Suprapubic skin (tissue), 4 donors: ENCODE measurements at places on chromosomes 13 and 19. TPM values are rescaled to one million over a fixed set of nuclear protein-coding genes. Genes with fewer than 3 reads are reported as not detected.

Gene KDELR1
- total RNA-seq = 77.3 TPM

Gene MUC16
- under 0.01 TPM for total RNA-seq

GRCh38 chr13:36454987-36455386, 22.7 kb downstream of the CCNA1 start:
- no peak for DNase-seq

- no peak for DNase-seq
Measured at GRCh38 chr19:19109601-19110000, 28.7 kb downstream of the TMEM161A start.

DNA sequence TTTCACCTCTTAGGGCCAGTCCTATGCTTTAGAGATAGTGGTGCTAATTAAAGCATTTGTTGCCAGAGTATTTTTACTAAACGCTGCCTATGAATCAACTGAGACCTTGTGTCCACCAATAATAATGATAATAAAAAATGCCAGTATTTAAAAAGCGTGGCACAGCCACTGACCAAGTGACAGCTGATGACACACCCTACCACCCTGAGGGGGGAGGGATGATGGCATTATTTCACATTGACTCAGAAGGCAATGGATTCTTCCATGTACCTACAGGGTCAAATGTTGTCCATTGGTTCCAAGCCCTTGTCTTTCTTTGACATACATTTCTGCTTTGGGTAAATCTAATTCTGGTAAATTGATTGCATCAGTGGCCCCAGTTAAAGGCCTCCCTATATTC, 384.4 kb downstream of the DLEU7 start:
- DNase-seq = no peak

DNA sequence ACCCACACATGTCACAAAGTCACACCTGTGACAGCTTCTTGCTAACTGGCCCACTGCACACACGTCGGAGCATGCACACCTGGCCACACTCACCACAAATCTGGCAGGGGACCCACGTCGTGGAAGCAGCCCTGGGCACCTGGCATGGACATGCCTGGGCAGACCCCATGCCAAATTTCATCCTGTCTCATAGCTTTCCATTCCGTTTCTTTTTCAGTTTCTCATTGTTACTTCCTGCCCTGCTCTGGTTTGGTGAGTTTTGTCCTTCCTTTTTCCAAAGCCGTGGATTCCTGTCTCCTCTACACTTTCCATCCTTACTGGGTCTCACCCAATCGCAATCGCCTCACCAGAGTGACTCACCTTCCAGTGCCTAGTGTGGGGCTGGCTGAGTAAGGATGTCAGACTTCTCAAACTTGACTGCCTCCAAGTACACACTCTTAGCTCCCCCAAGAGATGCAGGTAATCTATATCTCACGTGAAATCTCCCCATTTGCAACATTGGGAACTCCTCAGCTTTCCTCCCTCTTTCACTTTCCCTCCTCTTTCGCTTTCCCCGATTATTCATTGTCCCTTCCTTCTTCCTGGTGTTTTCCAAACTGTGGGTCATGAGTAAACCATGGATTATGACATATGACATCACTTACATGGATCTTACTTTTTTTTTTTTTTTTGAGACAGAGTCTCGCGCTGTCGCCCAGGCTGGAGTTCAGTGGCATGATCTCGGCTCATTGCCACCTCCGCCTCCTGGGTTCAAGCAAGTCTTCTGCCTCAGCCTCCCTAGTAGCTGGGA, 1.6 kb upstream of the BBC3 start:
- no peak for DNase-seq
